ENCODE measurements at places on chromosomes 6 and 20.

DNA sequence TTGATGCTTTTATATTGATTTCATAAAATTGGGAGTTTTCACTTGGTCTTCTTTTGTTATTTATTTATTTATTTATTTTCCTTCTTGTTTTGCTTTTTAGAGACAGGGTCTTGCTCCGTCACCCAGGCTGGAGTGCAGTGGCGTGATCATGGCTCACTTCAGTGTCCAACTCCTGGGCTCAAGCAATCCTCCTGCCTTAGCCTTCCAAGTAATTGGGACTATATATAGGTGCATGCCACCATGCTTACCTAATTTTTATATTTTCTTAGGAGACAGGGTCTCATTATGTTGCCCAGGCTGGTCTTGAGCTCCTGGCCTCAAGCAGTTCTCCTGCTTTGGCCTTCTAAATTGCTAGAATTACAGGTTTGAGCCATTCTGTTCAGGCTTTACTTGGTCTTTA is 38.3 kb upstream of the MYLK2 start:
- DNase-seq = no peak

DNA sequence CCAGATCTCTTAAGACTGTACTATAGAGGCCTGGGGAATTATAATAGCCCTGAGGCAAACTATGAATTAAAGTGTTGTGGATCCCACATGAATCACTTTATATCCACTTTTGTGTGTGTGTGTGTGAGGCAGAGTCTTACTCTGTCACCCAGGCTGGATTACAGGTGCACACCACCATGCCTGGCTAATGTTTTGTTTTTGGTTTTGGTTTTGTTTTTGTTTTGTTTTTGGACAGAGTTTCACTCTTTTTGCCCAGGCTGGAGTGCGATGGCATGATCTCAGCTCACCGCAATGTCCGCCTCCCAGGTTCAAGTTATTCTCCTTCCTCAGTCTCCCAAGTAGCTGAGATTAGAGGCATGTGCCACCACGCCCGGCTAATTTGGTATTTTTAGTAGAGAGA is 32.2 kb upstream of the MICB start:
- DNase-seq = no peak

GRCh38 chr6:24967211-24967610 is 31.5 kb upstream of the RIPOR2 start:
- no peak for DNase-seq

GRCh38 chr20:6502219-6502618 is 265.3 kb upstream of the BMP2 start:
- DNase-seq = no peak

- no peak for DNase-seq
Measured at GRCh38 chr20:25489221-25489871, 81.9 kb downstream of the GINS1 start.

DNA sequence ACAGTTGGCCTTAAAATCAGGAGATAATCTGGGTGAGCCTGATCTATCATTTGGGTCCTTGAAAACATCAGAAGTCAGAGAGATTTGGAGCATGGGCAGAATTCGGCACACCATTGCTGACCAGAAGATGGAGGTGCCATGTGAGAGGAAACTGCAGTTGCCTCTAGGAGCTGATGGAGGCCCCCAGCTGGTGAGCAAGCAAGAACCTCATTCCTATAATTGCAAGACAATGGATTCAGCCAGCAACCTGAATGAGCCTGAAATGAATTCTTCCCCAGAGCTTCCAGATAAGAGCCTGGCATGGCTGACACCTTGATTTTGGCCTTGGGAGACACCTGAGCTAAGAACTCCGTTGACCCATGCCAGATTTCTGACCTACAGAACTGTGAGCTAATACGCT is 76.3 kb upstream of the FYN start:
- DNase-seq = no peak

- DNase-seq = no peak
Measured at GRCh38 chr6:163655217-163656121, 241.0 kb downstream of the QKI start.

- no peak for DNase-seq
Measured at GRCh38 chr20:35661053-35661452, 3.6 kb downstream of the CPNE1 start.

- no peak for DNase-seq
Measured at GRCh38 chr6:32184084-32184640, at the start of gene AGER. Gene AGER (minus strand): TSS chr6:32184253. CDS start chr6:32184222, 31 bp downstream.

DNA sequence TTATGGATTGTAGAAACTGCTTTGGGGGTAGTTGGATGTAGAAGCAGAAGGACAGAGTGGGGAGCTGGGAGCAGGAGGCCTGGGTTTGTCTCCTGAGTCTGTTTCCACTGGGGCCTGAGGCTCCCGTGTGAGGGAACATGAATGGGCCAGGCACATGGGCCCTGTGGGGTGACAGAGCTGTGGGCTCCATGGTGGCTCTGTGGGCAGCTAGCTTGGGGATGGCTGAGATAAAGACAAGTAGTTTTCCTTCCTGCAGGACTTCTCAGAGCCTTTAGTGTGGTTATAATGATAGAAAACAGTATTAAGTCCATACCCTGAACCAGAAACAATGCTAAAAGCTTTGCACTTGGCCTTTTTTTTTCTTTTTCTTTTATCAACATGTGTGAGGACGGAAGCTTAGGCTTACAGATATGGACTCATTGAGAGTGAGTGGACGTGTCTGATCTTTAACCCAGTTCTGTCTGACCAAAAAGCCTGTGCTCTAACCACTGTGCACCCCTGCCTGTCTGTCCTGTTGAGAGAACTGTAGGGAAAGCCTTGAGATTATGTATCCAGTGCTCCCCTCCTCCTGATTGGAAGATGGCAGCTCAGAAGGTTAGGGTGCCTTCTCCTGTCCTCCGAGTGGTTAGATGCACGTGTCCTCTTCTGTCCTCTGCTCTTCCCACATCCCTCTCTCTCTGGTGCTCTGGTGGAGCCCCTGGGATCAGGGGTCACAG is 98.3 kb downstream of the CDH26 start:
- no peak for DNase-seq

DNA sequence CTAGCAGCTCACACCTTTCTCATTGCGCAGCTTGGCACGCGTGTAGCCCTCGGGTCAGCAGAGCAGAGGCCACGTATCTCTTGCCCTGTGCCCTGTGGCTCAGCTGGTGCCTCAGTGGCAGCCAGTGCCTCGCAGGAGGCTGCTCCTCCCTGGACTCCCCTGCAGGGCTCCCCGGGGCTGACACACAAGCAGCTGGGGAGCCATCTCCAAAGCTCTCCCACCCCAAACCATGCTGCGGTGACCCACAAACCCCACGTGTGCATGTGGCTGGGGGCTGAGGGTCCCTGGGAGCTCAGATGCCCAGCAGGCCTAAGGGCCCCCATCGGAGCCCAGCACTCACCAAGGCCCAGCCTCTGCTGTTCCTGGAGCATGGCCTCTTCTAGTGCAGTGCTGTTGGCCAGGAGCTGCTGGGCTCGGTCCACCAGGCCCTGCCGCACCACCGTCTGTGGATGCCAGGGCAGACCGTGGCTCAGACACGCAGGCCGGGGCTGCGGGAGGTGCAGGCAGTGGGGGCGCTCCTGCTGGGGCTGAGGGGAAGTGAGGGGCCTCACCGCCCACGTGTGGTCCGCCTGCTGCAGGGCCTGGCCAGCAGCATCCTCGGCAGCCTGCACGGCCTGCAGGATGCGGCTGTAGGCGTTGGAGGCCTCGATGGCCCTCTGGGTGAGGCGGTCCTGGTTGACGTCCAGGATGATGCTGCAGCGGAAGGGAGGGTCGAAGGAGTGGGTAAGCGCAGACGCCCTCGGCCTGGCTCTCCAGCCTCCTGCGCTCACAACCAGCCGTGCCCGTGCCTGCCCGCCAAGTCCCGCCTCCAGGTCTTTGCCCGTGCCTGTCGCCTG is 13.8 kb downstream of the ADRM1 start:
- no peak for DNase-seq

DNA sequence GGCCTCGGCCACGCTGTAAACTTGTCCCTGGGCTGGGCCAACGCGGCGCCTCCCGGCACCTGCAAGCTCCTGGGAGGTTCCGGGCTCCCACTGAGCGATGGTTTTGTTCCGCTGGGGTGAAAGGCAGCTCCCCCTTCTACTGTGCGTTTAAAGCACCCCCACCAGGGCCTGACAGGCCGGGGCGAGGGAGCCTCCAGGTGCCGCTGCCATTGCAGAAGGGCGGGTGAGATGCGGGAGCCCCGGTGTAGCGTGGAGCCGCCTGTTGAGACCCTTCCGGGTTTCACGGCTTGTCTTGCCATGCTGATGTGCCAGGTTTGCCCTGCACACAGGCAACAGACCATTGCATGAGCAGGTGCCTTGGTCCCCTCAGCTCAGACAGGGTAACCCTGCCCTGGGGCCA is 2.9 kb downstream of the COL20A1 start:
- DNase-seq = no peak

DNA sequence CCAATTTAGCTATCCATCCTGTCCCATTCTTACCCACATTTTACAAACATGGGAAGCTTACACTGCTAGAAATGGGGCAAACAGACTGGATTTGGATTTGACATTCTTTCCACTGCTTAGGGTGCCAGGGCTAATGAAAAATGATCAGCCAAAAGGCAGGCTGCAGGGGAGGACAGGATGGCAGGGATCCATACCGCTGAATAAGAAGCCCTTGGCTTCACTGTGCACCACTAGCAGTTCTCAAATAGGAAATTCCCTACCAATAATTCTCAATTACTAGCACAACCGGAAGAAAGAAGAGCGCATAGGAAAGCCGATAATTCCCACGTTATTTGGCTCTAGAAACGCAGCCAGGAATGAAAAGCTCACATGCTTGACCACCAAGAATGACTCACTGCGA is 73.1 kb downstream of the NDUFAF5 start:
- no peak for DNase-seq

- no peak for DNase-seq
Measured at GRCh38 chr6:82283771-82284410, 36.3 kb upstream of the IBTK start.

GRCh38 chr6:165571721-165572132 is 91.3 kb downstream of the PDE10A start:
- no peak for DNase-seq

GRCh38 chr6:27814665-27815424 is 97.4 kb downstream of the OR2B2 start:
- peak; percentile 91 for DNase-seq

DNA sequence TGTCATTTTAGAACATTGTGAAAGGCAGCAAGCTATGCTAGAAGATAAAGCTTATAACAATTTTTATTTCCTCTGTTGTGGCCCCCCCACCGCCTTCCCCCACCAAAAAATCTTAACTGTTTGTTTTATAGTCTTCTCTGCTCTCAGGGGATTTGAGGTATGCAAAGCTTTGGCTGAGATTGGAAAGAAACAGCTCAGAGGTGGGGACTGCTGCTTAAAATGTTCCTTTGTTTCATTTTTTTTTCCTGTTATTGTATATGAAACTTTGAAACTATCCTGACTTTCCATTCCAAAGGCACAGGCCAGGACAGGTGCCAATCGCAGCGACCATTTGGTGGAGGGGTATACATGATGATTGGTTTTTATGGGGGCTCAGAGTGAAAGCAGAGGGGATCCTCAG is 114.7 kb upstream of the PHACTR1 start:
- no peak for DNase-seq

DNA sequence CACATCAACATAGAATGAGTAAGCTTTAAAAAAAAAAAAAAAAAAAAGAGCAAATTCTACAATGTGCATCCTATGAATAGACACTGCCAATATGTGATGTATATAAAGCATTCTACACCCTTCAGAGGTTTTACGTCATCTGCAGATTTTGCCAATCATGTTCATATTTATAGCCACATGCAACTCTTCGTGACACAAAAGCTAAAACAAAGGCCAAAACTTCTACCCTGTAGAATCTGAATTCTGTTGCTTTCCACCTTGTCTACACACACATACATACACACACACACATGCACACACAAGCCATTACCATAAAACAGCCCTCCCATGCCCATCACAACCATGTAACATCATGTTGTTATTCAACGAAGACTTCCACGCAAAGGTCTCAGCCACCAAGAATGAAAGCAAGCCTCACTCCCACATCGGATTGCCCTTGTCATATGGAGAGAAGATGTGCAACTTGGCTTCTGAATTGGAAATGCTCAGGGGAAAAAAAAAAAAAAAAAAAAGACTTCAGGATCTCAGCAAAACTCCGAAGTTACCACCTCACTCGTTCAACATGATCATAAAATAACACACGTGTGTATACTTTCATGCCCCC is 479.4 kb upstream of the JARID2 start:
- no peak for DNase-seq
